Stimulated activated naive CD8-positive, alpha-beta T cell treated with anti-CD3 and anti-CD28 coated beads, Interleukin-15, Interleukin-2, amounts not matched to agents 100 U/mL and 50 U/mL, for 24 hours (primary cell): ENCODE measurements at places on chromosomes 7 and 10.

GRCh38 chr7:88401009-88401623 lies 94.4 kb upstream of the STEAP4 start:
- no peak for DNase-seq

DNA sequence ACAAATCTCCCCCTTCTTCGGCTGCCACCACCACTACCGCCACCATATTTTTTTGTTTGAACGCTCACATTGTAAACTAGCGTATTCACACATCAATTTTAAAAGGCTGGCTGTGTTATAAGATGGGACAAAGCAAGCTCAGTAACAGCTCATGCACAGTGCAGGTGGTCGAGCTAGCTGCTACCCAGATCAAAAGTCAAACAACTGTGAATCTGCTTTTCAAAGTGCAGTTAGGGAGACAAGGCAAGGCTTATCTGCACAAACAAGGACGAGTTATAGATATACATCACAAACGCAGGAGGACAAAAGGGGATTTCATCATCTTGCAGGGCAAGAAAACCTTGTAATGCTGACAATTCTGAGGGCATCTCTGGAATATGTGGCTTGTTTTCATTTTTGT lies 231.6 kb downstream of the VTI1A start:
- no peak for DNase-seq

DNA sequence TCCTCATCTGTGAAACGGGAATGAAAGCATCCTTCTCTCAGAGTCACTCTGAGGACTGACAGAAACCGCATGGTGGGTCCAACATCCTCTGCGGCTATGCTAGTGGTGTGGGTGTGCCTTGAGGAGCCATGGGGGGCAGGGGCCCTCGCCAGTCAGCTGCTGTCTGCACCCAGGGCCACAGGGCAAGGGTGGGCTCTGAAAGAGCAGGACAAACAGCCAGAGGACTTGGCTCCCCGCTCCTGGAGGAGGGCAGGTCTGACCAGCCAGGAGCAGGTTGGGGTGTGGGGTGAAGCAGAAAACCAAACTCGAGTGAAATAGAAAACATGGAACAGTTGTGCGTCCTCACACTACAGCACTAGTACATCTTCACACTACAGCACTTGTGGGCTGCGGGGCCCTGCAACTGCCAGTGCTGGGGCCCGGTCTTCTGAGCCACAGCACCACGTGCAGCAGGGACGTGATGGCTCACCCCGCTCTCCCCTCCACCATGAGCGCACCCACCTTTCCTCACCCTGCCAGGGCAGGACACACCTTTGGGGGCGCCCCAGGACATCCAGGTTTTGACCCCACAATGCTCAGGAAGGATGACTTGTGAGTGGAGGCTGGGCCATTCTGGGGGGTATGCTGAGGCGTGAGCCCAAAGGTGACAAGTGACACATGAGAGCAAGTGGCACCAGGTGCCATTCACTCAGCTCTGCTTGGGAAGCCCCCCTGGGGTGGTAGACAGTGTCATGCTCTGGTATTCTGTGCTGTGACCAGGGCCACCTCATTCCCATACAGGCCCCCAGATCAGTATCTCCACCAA lies 96.1 kb upstream of the RET start:
- no peak for DNase-seq

GRCh38 chr10:34587002-34587679 lies 228.0 kb downstream of the PARD3 start:
- no peak for DNase-seq

DNA sequence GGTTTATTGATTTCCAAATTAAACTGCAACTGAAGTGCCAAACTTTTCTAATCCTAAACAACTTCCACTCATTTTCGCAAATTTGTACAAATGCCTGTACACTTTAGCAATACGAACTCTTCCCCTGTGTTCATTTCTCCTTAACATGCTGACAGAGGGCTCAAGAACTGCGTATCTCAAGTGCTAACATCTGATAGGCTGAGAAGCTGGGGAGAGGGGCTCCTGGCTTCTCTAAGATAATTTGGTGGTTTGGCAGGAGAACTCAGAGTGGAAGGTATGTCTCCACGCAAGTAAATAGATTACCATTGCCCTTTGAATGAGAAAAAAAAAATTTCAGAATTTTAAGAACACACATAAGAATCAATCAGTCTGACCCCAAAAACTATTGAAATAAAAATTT lies 53.3 kb upstream of the ANLN start:
- DNase-seq = no peak

- no peak for DNase-seq
Observed at GRCh38 chr7:52269669-52270068, 765.8 kb upstream of the POM121L12 start.

- DNase-seq = no peak
Observed at GRCh38 chr10:17793823-17794644, 15.1 kb upstream of the MRC1 start.

DNA sequence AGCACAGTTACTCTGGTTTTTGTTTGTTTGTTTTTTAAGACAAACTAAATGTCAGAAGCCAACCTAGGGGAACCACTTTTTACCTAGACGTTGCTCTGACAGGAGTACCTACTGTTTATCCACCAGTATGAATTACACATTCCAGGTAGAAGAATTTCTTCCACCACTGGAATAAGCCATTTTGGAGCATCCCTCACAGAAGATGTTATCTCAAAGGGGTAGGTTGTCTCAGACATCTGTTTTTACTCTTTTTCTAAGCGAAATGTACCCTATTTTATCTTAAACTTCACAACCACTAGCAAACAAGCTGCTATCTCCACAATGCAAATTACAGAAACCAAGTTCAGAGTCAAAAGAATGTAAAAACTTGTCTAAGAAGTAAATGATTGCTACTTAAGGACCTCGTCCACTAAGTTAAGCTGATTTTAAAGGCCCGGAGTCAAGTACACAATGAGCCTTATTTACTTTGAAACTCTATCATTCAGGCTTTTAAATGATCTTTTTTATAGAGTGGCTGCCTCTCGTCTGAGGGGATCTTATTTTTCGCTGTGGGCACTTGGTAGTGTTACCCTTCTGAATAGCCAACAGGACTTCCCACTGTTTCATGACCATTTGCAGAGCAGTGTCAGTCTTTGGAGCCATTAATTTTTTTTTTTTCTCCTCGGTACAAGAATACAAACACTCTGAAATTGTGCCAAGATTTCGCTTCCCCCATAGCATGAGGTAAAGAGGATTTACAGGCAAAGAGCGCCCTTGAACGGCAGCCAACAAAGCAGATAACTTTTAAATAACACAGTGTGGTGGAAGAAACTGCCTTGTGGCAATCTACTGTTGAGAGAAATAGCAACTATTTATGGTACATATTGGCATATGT lies 15.7 kb upstream of the ARMC3 start:
- DNase-seq = no peak

GRCh38 chr7:50834679-50835078 lies 52.0 kb upstream of the GRB10 start:
- DNase-seq = no peak
